ENCODE measurements at places on chromosomes 16 and 17.

GRCh38 chr16:88063211-88063773 lies 112.1 kb downstream of the BANP start:
- no peak for DNase-seq

DNA sequence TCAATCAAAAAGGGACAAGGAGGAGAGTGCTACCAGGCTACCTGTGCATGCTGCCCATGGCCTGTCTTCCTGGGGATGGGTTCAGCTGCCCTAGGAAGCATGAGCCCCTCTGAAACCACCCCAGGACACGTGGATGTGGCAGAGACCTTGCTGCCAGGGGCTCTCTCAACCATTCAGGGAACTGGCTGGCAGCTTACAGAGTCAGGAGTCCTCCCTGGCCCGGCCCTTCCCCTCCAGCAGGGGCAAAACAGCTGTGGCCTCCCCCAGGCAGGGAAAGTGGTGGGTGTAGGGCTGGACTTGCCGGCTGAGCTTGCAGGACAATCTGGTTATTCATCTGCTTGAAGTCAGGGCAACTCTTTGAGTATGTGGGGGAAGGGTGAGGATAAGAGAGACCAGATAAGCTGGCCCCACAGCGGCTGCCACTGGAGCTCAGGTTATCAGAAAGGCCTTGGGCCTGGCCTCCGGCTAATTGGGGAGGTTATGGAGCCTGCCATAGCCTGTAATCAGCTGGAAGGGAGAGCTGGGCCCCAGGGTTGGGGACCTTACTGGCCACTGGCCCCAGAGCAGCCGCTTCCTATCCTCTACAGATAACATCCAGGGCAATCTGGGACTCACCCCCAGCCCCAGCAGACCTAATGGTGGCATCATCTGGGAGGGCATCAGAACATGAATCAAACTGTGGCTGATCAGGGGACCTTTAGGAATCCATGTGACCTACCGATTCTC lies 5.6 kb upstream of the TBX2 start:
- no peak for DNase-seq

GRCh38 chr17:60079401-60080243 lies 901 bp upstream of the HEATR6 start:
- no peak for DNase-seq

GRCh38 chr17:72118335-72119076 lies 2.3 kb upstream of the SOX9 start:
- DNase-seq: no peak

DNA sequence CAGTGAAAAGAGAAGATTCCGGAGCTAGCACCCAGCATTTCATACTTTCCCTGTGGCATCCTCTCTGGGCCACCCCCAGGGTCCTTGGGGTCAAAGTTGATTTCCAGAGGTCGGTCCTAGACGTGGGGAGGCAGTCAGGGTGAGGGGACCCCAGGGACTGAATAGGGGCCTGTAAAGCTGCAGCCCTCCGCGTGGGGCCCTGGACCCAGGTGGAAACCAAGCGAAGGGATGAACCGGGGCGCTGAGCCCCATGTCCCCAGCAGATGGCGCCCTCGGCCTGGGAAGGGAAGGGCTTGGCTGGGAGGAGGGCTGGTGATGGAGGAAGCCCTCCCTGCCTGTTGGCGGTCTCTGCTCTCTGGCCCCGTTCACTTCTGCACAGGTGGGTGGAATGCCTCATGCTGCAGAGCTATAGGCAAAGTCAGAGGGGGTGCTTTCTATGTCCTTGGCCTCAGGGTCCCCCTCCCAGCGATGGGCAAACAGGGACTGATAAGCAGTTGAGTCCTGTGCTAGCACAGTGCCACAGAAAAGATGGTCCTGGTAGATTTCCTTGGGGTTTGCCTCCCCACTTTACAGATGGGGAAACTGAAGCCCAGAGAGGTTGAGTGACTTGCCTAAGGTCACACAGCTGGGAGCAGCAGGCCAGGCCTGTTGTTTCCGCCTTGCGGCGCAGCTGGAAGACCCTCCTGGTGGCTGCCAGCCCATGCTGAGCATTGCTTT lies 163.4 kb upstream of the CIBAR2 start:
- no peak for DNase-seq

All from chondrocyte (in vitro differentiated cells).